CD4-positive, alpha-beta T cell (primary cell): ENCODE measurements at places on chromosomes 2 and 18. TPM values are rescaled to one million over a fixed set of nuclear protein-coding genes. Genes with fewer than 3 reads are reported as not detected.

The SCYGR2 gene
- not detected for total RNA-seq

The GAL3ST2 gene
- 1.9 TPM for total RNA-seq

The INPP5D gene
- total RNA-seq, result 141 TPM

The MOGAT1 gene
- total RNA-seq, result not detected
